AG09309 (cell line): ENCODE measurements at places on chromosomes 1 and 21.

- DNase-seq, result no peak
Measured at GRCh38 chr1:228768355-228769000, 33.2 kb downstream of the RHOU start.

DNA sequence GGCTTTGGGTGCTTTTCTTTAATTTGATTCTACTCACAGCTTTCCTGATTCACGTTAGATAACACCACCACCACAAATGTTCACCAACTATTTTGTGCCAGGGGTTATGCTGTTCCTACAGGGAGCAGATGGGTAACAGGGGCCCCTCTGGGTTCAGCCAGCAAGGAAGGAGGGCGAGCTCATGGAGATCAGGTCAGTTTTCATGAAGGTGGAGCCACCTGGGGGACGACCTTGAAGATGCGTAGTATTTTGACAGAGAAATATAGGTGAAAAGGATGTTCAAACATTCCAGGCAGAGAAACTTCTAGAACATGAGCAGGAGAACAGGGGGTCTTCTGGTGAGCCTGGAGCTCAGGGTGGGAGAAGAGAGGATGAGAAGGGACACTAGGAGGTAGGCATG lies 28.9 kb downstream of the KIAA0040 start:
- no peak for DNase-seq

DNA sequence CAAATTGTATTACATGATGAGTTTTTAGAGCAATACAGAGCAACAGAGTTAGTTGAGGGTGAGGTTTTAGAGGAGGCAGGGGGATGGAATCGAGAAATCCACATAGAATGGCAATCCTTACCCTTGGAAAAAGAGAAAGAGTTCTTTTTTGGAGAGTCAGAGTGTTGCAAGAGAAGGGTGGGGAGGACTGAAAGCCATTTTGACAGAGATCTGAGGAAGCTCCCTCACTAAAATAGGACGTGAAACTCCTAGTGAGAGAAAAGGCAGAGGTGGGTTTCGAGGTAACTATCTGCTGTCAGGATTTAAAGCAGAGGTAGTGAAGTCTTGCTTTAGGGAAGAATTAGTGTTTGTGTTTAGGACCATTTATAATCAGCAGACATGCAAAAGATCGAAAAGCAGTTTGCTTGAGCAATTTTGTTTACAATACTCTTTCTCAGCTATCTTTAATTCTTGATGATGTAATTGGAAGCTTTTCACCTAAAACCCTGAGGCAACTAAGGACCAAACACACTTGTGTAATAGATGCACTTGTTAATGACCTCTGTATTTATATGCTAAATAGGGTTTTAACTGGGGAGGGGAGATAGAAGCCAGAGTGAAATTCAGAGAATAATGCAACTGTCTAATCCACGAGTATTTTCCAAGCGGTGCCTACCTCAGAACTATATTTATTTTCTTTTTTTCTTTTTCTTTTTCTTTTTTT lies 20.0 kb downstream of the ADAMTS5 start:
- no peak for DNase-seq

DNA sequence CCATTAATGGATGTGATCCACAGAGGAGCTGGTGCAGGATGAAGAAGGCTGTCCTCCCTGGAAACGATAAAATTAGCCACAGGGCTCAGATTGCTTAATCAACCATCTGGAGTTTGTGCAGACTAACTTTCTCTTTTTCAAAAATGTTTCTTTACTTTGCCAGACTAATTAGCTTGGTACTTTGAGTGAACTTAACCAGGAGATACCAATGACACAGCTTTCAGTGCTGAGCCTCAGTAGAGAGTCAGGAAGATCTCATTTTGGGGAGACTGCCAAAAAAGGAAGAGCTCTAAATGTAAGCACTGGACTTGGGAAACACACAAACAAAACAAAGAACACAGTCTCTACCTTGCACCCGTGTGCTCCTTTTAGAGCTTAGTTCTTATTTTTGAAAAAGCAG lies 248.1 kb upstream of the DEPDC1 start:
- no peak for DNase-seq

- no peak for DNase-seq
Measured at GRCh38 chr1:156750711-156751450, 594 bp downstream of the HDGF start.

DNA sequence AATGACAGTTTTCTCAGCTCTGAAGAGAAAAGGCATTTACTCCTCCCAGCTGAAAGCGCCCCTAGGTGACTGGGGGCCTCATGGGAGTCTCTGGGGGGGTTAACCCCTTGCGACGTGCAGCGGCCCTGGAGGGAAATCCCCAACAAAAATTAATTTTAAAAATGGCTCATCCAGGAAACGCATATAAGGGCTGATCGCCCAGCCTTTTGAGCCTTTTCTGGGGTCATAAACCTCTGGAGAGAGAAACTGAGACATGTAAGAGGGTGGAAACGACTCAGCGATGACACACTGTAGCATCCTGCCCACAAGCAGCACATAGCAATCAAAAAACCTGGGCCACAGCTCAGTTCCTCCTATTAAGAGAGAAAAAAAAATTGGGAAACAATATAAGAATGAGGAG lies 20.4 kb upstream of the HPDL start:
- DNase-seq, result peak; percentile 7

DNA sequence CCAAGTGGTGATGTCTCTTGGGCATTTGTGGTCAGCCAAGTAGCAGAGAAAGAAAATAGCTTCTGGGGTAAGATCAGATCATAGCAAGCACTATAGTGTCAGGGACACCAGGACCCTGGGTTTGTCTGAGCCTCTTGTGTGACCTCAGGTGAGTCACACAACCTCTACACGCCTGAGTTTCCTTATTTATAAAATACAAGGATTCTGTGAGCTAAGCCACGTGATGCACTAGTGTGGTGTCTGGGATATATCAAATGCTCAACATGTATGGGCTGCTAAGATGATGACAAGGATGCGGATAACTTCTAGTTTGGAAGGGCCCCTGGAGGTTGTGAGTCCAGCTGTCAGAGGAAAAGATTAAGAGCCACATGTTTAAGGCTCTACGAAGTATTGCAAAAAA lies 24.5 kb upstream of the ZNF436 start:
- no peak for DNase-seq

GRCh38 chr1:169809370-169810095 lies 14.8 kb upstream of the METTL18 start:
- DNase-seq, result peak; percentile 13

DNA sequence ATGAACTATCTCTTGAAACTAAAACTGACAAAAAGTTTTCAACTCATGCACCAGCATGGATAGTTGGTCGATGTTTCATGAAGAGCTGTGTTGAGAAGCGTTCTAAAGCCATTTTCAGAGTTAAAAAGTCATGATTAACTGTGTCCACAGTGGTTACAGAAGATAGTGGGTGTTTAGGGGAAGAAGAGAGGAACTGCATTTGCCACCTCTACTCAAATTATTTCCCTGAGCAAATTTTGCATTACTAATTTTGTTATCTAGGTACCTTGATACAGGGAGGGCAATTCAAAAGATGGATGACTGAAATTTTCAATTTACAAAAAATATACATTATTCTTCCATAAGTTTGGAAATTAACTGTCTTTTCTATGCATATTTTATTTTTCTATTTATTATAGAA lies 15.5 kb downstream of the SAMSN1 start:
- DNase-seq, result no peak

DNA sequence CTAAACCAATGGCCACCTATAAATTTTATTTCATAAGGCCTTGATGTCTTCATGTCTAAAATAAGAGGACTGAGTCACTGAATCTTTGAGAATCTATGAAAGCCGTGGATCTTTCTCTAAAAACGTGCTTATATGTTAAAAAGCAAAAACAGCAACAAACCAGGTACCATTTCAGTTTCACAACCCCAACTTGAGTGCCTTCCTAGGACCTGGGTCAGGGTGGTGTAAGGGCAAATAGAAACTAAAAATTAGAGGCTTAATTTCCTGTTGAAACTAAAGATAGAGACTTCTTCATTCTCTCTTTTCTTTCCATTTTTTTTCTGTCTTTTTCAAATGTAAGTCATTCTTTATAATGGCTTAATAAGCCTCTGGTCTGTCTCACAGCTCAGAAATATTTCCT lies 27.2 kb upstream of the PGBD5 start:
- DNase-seq, result no peak

GRCh38 chr1:204744107-204744779 lies 58.7 kb upstream of the LRRN2 start:
- DNase-seq, result no peak

- no peak for DNase-seq
Measured at GRCh38 chr1:109658533-109659042, 2.7 kb downstream of the GSTM4 start.

DNA sequence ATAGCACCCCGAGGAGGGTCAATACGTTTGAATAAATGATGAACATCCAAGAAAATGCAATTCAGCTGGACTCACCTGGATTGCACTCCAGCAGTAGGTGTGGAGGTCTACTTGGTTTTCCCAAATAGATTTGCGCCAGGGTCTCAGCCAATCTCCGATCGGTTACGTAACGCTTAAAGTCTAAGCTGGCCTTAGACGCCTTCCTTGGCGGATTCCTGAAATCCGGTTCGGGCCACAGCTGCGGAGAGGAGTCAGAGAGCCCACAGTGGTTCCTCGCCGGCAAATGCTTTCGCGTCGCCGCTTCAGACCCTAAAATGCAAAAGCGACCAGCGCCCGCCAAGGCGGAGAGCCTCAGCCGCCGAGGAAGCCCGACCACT lies 322 bp downstream of the TFB2M start:
- no peak for DNase-seq
